ENCODE measurements at places on chromosomes 3 and 15.

- no peak for DNase-seq
Observed at GRCh38 chr3:86990734-86991481, at the start of gene VGLL3. VGLL3 (minus strand) TSS chr3:86991149; CDS start chr3:86990743, 406 bp downstream.

DNA sequence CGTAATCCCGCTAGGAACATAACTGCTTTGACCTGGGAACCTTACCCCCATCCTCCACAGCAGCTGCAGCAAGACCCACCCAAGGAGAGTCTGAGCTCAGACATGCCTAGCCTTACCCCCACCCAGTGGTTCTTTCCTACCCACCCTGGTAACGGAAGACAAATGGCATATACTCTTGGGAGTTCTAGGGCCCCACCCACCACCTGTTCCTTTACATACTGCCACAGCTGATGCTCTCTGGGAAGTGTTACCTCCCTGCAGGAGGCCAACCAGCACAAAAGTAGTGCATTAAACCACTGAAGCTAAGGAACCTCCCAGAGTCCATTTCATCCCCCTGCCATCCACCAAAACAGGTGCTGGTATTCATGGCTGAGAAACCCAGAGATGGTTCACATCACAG is 50.6 kb upstream of the AZI2 start:
- no peak for DNase-seq

DNA sequence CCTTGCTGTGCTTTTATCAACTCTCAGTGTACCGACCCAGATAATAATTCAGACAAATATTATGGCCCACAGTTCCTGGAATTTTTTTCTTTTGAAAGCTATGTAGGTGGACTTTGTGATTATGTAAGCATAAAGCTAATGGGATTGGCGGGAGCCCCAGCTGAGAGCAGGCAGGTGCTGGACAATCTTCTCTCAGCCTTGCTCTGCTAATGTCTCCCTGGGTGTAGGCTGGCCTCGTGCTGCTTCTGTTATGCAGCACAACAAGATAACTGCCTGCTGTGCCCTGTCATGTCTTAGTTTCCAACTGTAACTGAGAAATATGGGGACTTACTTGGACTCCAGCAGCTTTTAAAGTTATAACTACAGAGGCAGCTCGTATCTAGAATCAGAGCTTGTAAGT is 415.0 kb downstream of the PDCD6IP start:
- DNase-seq = no peak

DNA sequence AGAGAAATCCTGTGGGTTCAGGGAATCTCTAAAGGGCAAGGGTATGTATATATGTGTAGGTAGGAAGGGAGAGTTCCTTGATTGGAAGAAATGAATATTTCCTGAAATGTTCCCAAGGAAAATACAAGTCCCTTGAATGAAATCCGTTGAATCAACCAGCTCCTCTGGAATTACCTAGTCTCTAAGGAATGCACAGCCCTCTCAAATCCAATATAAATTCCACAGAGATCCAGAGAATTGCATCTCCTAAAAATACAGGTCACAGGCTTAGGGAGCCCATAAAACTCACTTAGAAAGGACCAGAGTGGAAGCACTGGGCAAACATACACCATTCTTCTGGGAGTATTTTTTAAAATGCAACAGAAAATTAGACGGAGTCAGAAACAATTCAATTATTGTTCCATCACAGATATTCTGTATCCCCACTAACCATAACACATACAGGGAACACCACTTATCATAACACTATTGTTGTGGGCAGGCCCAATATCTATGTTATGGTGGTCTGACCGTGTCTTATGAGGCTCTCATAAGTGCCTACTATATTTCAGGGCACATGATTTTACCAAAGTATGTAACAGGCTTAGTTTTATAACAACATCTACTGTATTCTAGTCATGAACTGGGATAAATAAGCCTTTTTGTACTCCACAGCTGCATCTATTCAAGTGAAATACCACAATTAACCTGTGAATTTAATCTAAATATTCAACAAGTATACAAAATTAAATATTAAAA is 43.7 kb downstream of the IGSF11 start:
- DNase-seq = no peak

DNA sequence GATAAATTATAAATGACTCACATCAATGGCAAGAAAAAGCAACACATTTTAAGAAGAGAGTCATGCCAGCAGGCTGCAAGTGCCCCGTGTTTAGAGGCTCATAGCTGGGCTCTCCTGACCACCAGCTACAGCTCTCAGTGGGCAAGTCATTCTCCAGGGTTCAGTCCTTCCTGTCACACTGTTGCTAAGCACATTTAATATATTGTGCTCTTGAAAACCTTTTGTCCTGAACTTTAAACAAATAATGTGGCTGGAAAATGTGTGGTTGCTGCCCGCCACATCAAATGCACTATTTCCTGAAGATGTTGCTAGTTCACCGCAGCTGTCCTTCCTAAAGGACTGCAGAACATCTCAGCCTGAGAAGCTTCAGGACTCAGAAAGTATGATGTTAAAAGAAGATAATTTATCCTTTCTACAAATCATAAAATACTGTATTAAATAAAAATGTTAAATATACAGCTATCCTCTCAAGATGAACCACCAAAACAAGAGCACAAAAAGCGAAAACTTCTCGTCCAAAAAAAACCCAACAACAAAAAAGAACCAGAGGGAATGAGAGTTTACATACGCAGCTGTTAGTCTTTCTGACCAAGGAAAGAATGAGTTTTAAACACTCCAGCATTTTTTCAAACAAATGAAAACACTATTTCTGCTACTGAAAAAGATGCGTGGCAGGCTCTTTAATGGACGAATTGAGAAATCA is 951 bp downstream of the TARS3 start:
- no peak for DNase-seq

DNA sequence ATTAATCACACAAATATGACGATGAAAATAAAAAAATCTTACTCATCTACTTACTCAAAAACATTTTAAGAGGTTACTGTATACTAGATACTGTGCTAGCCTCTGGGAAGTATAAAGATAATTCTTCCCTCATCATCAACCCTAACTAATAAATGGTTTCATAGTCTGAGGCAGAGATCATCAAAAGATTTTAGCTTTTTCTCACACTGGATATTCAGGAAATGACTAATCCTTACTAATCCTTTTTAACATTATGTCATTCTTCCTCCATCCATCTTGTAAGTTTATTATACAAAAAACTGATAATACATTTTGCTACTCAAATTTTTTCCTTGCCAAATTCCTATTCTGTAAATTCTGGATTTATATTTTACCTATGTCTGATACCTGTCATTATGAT is 29.7 kb downstream of the ACAD11 start:
- no peak for DNase-seq

GRCh38 chr3:194030372-194030771 is 105.6 kb upstream of the HES1 start:
- DNase-seq = no peak

- no peak for DNase-seq
Observed at GRCh38 chr3:121794264-121794983, 40.4 kb downstream of the IQCB1 start.

DNA sequence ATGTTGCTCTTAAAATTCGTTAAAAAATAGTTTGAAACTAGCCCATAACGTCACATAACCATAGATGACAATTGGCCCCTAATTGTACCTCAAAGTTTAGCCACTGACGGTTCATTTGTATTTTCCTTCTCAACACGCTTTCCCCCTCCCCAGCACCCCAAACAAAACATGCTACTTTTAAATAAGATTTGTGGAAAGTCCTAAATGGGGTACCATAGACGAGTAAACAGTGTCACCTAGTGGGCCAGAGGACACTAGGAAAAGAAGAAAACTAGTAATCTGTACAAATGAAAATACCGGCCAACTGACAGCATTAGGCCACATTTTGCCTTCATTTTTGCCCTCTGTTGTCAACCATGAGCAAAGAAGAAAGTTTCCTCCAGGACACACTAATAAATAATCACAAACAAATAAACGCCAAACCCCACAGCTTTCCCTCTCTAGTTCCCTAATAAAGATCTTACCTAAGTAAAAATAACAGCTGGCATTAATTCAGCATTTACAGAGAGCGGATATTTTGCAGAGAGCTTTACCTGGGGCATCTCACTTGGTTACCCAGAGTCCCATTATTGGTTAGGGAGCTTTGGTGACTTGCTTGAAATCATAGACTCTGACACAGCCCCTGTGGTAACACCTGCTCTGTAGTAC is 175.1 kb upstream of the ATP11B start:
- no peak for DNase-seq

- DNase-seq = no peak
Observed at GRCh38 chr15:96692826-96693225, 362.3 kb downstream of the NR2F2 start.

- no peak for DNase-seq
Observed at GRCh38 chr3:113304856-113305540, 93.6 kb downstream of the BOC start.

DNA sequence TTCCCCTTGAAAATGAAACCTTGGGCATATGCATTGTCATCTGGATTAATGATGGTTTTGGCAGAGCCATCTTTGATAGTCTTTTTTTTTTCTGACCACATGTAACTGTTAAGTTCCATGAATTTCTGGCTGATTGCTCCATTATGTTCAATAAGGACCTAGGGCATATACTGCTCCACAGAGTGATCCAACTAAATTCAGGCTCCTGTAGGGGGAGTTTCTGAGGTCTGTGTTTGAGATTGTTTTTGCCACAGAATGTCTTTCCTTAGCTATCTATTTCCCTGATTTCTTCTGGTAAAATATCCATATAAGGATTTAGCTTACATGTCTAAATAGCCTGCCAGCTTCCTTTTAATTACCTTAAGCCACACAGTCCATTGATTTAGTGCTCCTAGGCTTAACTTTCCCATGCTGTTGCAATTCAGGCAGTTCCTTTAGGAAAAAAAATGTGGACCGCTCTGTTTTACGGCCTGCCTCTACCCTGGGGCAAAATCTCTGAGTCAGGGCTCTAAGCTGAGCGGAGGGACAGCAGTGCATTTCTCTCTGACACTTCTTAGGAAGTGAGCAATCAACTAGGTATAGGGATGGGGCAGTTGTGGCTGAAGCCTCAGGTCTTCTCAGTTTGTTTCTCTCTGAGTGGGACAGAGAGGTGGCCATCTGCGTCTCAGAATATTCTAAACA is 796.2 kb downstream of the NR2F2 start:
- DNase-seq = no peak

DNA sequence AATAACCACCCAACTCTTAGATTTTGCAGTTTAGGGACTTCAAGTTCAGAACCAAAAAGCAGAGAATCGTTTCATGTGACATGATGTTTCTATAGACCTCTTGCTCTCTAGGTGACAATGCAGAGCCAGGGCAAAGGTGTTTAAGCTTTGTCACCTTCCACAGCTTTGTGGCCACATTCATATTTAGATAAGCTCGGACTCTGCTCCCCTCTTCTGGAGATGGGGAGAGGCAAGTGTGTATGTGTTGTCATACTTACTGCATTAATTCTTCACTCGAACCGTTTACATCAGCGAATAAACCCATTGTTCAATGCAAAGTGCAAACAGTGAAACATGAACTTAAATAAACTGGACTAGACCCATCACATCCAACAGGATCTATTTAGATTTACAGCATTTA is 33.2 kb downstream of the ST3GAL6 start:
- no peak for DNase-seq

- no peak for DNase-seq
Observed at GRCh38 chr3:61776390-61776789, 215.0 kb downstream of the PTPRG start.

GRCh38 chr3:140117096-140117526 is 182.1 kb downstream of the CLSTN2 start:
- no peak for DNase-seq

- DNase-seq = no peak
Observed at GRCh38 chr3:18035641-18036449, 293.4 kb upstream of the TBC1D5 start.

DNA sequence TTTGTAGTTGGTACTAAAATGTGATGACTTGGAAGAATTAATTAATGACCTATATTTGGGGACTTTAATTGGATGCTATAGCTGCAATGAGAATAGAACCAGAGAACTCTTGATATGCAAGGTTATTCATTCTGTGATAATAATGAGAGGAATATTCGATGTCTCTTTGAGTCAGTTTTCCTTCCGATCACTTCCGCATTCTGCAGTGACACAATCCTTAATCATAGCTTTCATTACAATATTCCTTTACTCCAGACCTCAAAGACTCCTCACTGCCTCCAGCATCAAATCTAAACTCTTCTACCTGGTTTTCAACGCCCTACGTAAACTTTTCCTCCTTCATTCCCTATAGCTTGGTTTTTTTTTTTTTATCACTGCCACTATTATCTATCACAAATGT is 21.6 kb downstream of the B3GNT5 start:
- DNase-seq = no peak

DNA sequence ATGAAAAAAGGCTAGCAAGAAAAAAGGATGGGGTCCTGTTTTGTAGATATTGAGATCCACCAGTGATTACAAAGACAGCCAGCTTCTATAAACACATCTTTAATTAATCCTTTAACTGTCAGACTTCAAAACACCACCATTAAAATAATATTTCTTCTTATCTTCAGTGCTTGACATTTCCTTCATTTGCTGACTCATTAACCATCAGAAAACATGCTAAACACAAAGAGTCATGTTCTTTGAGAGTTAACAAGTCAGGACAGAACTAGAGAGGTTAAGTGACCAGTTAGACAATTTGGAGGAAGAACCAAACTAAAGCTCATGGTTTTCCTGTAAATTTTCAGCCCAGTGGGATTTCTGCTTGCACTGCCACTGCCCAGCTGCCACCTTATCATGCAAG is 111.4 kb downstream of the MEIS2 start:
- DNase-seq = no peak

- no peak for DNase-seq
Observed at GRCh38 chr3:13750731-13751130, 129.1 kb downstream of the WNT7A start.

GRCh38 chr3:3355442-3355841 is 176.0 kb upstream of the CRBN start:
- DNase-seq = no peak

DNA sequence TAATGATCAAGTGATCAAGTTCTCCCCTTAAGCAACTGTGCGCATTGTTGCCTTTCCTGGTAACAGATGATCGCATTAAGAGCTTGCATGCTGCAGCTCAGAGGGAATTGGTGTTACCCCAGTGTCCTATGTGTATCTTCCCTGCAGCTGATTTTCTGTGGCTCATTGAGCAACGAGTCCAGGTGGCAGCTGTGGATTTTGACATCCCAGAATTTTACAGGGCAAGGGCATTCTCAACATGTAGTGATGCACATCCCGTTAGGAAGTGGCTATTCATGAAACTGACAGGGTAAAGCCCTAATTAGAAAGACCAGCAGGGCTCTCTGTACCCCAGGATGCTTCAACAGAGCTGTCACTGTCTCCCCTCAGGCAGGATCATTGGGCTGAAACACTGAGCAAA is 232.8 kb downstream of the AGBL1 start:
- no peak for DNase-seq

GRCh38 chr3:120415756-120416155 is 35.0 kb downstream of the FSTL1 start:
- no peak for DNase-seq

- no peak for DNase-seq
Observed at GRCh38 chr3:34844323-34844620, 795.1 kb upstream of the ARPP21 start.

Measured in stimulated activated CD8-positive, alpha-beta memory T cell treated with anti-CD3 and anti-CD28 coated beads, Interleukin-7, amount 100 ng/mL, for 24 hours (primary cell).